Pons (tissue), 1 donor: ENCODE measurements at places on chromosomes 5 and 9.

DNA sequence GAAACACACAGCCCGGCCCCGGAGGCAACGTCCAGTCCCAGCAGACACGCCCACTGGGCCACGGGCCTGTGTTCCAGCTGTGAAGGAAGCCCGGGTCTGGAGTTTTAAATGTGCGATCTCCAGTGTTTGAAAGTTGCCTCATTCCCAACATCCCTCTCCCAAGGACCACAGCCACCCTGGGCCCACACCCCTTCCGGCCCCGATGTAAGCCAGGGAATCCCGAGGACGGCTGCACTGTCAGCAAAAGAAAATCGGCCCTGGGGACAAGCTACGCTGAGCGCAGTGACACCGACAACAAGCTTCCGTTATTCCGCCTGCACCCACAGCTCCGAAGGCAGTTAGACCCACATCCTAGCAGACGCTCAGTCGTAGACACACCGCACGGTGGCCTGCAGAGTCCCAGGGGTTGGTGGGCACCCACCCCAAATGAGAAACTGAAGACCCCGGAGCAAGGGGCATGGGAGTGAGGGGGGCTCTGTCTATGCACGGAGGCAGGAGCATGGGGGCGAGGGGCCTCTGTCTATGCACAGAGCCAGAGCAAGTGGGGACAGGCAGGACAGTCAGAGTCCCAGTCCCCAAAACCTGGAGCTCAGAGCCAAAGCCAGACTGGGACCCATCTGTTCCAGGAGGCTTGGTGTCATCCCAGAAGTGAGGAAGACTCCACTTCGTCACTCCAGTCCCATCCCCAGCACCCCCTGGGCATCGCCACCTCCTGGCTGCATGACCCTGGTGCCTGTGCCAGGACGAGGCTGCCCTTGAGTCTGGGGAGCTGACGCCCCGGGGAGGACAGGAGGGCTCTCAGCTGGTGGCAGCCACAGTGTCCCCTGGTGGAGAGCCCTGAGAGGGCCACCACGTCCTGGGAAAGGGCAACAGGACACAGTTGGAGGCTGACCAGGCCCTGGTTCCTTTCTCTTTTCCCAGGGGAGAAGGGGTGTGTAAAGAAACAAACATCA is 23.4 kb downstream of the GLT6D1 start:
- DNase-seq: no peak

- DNase-seq: no peak
Measured at GRCh38 chr5:158855510-158855909, 244.2 kb downstream of the EBF1 start.

DNA sequence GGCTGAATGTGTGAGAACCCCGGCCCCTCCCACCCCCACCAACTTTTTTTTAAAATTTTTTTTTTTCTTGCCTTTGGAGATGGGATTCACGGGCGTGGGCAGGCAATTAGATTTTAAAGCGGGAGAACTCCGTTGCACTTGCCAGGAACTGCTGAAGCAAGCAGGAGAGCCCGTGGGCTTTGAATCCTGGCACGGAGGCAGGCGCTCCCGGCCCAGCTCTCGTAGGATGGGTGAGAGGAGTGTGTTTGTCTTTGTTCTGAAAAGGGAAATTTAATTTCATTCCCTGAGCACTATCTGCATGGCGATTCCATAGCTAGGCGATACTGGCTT is 54.3 kb upstream of the BOD1 start:
- no peak for DNase-seq

DNA sequence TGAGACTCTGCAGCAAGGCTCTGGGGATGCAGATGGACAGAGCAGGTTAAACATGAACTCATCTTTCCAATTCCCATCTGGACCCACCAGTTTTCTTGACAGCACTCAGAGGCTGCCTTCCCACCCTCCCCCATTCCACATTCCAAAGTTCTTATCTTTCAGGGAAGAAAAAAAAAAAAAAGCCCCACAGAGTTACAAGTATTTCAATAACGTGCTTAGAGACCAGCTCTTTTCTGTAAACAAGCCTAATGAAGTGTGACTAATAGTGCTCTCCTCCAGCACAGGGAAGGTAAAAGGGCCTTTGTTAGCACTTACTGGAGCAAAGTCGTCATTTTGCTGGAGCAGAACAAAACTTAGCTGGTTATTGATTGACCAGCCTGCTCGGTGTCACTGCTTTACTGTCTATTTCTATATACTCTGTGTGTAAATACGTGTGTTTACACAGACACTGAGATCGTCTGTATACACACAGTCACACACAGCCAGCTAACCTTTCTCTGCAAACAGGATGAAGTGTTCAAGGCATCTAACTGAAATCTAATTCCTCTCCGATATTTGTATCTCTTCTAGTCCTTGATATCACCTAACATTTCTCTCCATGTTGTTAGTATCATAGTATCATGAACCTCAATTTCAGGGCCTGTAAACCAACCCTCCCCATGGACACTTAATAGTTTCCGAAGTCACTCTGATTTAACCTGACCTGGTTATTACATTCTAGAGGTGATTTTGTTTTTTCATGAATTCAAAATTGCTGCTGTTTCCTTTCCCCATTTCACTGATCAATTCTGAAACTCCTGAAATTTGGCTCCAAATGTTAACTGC is 84.9 kb downstream of the ZNF608 start:
- DNase-seq: peak; percentile 86

- no peak for DNase-seq
Measured at GRCh38 chr5:23721336-23721735, 213.9 kb downstream of the PRDM9 start.

DNA sequence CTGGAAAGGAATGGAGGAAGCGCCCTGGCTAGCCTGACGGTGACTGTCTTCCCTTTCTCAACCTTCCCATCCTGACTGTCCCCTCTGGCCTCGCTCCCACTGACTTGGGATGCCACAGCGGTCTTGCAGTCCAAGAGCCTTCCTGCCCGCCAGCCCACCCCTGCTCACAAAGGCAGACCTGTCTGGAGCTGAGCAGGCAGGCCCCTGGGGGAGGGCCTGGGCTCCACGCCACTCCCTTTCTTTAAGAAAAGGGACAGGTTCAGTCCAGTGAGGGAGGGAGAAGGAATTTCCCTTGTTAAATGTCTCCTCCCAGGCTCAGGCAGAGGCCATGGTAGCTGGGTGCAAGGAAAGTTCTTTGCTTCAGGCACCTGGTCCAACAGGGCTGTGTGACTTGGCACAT is 18.1 kb downstream of the FGF1 start:
- no peak for DNase-seq
